Activated gamma-delta T cell treated with Interleukin-2 at 50 U/mL for 16 hours (primary cell): ENCODE measurements at places on chromosomes 16 and 17.

DNA sequence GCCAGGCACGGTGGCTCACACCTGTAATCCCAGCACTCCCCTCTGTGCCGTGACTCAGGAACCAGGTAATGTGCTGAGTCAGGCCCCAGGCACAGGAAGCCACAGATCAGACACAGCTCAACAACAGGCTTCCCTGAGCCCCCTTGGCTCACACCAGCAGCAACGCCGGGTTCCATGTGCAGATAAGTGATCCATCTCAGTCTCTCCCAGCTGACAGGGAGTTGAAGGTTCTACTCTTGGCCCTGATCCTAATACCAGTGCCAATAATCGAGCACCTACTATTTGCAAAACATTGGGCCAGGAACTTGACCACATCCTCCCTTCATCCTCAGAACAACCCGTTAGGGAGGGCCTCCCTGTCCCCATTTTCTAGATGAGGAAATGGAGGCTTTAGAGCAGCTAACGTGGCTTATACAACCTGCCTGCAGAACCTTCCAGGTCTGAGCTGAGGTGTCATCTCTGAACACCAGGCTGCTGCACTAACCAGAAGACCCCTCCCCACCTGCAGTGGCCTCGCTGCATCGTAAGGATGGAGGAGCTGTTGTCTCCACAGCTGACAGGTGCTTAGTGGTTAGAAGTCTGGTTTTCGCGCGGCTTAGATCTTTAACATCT, 64.8 kb upstream of the AMZ2 start:
- peak; percentile 73 for DNase-seq

- DNase-seq = peak; percentile 14
Measured at GRCh38 chr17:17681744-17682292, 560 bp downstream of the RAI1 start.

GRCh38 chr17:47057830-47058229, 78.8 kb upstream of the RPRML start:
- DNase-seq = no peak

DNA sequence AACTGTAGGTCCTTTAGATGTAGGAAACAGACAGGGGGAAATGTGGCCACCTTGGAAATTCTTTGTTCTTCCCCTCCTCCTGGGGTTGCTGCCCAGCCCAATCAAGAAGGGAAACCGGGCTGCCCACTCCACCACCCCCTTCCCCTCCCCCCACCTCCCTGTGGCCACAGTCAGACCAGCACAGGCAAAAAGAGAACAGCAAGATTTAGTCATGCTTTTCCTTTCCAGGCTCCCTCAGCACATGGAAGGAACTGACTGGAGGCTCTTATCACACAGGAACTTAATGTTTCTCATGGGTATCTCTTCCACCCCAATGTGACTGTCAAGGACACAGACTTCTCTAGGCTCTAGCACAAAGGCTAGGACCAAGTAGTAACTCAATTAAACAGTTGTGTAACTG, 3.0 kb upstream of the CCL1 start:
- DNase-seq = no peak

GRCh38 chr17:58391302-58391984, 25.9 kb downstream of the RNF43 start:
- DNase-seq = no peak

- DNase-seq = no peak
Measured at GRCh38 chr16:82926500-82926899, 299.7 kb downstream of the CDH13 start.

GRCh38 chr16:87877942-87878507, 8.7 kb upstream of the SLC7A5 start:
- no peak for DNase-seq

- DNase-seq = peak; percentile 73
Measured at GRCh38 chr17:48724251-48725003, 1.4 kb downstream of the PRAC2 start.

- DNase-seq = no peak
Measured at GRCh38 chr17:43645765-43646481, 15.8 kb downstream of the MEOX1 start.

DNA sequence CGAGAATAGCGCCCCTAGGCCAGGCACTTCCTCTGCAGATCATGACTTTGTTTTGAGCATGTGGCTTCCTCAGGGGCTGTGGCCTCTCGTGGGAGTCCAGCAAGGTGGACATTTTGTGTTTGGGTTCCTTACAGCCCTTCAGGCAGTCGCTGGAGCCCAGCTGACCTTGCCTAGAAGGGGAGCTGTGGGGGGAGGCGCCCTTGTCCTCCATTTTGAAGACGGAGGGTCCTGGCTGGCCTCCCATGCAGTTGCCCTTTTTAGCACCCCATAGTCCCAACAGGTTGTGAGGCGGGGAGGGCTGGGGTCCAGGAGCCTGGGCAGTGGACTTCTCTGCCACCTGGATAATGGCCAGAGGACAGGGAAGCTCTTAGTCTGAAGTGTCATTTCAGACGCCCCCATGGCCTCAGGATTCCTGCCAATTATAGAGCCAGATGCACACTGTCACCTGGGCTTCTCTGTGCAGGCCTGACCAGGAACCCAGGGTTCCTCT, 1.4 kb downstream of the SOST start:
- no peak for DNase-seq

DNA sequence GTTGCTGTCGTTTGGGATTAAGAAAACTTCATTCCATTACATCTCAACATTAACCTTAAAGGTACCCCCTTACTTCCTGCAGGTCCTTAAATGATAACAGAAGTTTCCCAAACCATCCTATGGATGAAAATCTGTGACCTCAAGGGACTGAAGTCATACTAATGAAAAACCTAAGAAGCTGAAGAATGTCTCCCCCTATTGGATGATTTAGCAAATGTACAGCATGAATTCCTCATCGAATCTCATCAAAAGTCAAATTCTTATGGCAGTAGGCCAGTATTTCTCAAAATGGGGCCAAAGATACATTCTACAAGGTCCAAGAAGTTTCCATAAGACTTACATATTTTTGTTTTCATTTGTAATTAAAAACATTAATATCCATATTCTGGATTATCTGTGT, 13.5 kb downstream of the SCO1 start:
- DNase-seq = no peak

- no peak for DNase-seq
Measured at GRCh38 chr17:5260542-5260941, 21.5 kb upstream of the RABEP1 start.

DNA sequence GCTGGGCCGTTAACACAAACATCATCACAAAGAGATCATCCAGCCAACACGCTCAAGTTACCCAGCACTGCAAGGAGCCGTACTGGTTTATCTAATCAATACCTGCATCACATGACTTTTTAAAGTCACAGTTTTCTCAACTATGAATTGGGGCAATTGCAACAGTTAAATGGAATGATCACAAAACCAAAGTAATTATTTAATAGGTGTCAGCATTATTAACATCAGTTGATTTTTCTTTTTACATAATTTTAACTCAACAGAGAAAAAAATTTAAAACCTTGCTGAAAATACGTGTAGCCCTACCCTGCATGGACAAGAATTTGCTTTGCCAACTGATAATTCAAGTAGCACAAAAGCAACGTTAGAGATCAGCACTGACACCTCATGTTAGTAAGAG, 95.7 kb upstream of the SOX9 start:
- DNase-seq = no peak

GRCh38 chr16:56870276-56870888, 5.4 kb downstream of the SLC12A3 start:
- no peak for DNase-seq

DNA sequence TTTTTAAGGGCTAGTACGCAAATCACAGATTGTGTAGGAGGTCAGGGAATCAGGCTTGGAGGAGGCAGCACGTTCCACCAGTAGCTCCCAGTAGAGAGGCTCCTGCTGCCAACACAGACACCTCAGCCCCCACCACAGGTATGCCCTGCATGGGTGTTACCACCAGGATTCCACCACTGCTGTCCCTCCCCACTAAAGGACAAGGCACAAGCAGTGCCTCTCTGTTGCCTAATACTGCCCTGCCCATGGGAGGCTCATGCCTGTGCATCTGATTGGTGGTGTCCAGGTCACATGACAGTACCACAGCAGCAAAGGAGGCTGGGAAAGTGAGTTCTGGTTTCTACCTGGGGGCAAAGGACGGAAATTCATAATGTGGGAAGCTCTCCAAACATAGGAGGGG, 33.6 kb upstream of the CACNG4 start:
- DNase-seq = no peak

DNA sequence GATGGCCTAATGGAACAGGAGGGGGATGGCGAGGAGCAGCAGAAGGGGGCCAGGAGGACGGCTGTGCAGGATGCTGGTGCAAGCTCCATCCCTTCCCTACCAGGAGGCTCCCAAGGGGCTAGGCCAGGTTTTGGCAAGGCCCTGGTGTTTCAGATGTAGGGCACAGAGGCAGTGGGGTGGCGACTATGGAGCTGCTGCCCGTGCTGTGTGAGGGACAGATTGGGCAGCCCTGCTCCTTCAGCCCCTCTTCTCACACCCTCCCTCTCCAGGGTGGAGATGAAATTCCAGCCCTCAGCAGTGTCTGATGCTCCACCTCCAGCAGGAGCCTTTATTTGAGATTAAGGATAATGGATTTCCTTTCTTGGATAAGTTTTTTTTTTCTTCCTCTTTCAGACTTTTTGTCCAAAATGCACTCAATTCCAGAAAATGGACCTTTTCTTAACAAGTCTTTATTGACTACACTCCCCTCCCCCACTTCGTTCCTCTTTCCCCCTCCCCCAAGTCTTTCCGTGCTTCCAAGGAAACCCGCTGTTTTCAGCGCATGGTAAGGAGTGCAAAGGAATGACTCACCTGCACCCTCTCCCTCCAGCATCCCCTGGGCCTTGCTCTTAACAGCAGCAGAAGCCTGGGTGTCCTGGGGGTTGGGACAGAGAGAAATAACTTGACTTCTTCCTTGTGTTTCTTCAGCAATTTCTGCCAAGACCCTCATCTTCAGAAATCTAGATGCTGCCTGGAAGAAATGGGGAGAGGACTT, 95.2 kb downstream of the CCDC182 start:
- no peak for DNase-seq

- no peak for DNase-seq
Measured at GRCh38 chr16:19375561-19376158, 42.0 kb upstream of the TMC5 start.

DNA sequence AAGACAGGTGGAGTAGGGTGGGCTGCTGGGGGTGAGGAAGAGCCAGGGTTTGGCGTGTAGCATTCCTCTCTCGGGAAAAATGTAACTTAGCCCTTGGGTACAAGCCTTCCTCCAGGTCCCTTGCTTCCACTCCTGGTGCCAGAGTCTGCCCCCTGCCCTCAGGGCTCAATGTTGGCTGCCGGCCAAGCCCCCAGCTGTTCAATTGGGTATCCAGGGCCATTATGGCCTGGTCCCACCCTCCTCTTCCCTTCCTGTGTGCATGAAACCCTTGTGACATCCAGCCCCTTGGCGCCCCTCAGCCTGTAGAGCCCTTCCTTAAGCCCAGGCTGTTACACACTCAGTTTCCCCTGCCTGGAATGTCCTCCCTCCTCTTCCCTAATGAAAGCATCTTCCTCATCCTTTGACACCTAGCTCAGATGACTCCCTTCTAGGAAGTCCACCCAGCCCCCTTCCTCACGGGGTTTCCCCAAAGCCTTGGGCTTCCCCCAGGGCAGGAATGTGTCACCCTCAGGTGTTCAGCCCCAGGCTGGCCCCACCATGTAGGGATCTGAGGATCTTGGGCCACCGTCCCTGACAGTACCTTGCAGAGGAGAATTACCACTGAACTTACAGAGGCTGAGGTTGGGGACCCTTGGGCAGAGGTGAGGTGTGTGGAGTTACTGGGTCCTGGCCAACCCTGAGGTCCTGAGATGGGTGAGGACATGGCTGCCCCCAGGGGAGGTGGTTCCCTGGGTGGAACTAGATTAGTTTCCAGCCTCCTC, 30.0 kb downstream of the B9D1 start:
- DNase-seq = no peak

GRCh38 chr16:47467501-47467900, 6.4 kb downstream of the PHKB start:
- no peak for DNase-seq

DNA sequence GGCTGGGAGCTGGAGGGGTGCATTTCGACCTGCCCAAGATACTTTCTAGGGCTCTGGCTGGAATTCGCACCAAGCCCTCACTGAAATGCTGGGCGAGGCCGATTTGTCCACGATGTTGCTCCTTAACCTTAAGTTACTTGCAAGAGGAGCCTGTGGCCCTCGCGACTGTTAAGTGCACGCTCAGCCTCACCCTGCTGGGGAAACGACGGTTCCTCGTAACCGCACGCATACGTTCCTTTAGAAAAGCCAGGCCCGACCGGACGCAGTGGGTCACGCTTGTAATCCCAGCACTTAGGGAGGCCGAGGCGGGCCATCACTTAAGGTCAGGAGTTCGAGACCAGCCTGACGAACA, 607 bp upstream of the NCOR1 start:
- no peak for DNase-seq
